Activated T-helper 17 cell treated with anti-CD3 and anti-CD28 coated beads, Interleukin-2, amount 50 U/mL, for 72 hours (primary cell): ENCODE measurements at places on chromosomes 5 and 9.

DNA sequence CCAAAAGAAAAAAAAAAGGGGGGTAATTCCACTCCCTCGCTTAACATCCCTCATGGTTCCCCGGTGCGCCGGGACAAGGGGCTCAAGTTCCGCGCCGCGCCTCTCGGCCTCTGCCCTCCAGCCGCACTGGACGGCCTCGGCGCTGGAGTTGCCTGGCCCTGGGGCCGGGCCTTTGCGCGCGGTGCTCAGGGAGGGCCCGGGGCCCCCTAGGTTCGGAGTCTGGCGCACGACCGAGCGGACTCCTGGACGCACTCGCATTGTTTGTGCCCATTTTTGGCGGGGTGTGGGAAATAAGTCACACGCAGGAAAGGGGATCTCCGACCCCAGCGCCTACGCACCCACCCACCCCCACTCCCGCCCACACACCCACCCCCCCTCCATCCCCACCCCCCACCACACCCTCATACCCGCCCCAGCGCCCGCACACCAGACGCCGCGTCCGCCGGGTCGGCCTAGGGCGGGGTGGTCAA lies 381 bp downstream of the MED22 start:
- ATAC-seq: peak; percentile 54

DNA sequence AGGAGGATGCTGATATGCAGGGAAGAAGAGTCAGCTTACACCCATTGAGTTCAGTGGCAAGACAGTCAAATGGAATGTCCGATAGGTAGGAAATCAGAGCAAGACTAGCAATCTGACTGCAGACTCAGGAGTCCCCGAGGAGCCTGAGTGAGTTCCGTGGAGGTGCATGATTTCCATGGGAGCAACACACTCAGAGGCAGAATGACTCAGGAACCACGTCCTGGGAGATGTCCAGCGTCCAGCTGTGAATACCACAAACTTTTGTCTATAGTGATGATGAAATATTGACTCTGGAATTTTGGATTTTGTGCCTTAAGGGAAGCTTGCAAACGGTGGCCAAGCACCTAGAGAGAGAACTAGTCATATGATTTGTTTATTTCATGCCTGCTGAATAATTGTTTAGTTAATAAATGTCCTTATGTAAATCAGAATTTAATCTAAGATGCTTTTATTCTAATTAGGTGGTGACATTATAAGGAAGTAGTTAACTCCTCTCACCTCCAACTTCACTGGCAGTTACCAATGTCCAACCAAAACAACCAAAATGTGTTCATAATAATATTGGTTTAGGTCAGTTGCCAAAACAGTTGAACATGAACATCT lies 100.4 kb downstream of the PDE4D start:
- no peak for ATAC-seq

DNA sequence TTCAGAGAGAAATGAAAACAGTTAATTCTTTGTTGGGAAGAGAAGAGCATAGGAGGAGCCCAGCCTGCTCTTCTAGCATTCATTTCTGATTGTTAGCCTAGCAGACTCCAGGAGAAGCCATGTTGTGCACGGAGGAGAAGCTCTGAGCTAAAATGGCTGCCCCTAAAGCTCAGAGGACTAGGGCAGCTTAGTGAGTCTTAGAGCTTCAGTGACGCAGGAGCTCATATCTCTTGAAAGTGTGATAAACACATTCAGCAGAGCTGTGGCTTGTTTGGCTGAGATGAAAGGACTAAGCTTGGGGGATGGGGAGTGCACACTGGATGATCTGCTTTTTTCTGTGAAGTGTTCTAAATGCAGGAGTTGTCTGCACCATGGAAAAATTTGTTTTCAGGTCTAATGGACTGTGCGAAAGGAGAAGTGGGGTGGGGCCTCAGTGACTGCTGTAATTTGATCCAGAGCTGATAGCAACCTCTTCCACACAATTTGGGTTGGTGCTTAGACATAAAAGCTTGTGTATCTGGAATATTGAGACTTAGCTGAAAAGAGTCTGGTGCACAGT lies 58.5 kb downstream of the ZNF462 start:
- peak; percentile 29 for ATAC-seq

- ATAC-seq: peak; percentile 23
Observed at GRCh38 chr9:110808599-110808980, 140.0 kb downstream of the MUSK start.

DNA sequence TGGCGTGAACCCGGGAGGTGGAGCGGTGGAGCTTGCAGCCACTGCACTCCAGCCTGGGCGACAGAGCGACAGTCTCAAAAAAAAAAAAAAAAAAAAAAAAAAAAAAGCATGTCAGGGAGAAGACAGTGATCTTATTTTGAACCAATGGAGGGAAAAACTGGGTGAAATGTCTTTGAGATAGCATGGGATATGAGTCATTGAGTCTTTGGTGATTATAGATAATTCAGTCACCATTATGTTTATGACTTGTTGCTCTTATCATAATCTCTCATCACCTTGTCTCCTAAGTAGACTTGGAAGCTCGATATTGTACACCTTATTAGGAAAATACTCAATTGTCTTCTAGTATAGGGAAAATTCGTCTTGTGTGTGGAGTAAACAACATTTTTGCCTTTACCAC lies 55.1 kb upstream of the KDM4C start:
- ATAC-seq: peak; percentile 32

DNA sequence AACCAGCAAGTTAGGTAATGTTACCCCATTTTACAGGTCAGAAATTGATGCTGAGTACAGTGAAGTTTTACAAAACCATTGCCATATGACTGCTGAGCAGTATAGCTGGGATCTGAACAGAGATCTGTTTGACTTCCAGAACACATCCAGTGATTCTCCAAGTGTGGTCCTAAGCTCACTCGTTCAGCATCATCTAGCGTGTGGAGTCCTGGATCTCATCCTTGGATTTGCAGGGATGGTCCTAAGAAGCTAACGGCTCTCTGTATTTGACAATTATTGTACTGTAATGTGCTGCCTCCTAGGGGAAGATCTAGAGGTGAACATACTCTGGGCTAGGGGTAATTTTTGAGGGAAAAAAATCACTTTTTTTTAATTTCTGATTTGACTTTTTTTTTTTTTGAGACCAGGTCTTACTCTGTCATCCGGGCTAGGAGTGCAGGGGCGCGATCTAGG lies 1.4 kb downstream of the SLC26A2 start:
- ATAC-seq: no peak

DNA sequence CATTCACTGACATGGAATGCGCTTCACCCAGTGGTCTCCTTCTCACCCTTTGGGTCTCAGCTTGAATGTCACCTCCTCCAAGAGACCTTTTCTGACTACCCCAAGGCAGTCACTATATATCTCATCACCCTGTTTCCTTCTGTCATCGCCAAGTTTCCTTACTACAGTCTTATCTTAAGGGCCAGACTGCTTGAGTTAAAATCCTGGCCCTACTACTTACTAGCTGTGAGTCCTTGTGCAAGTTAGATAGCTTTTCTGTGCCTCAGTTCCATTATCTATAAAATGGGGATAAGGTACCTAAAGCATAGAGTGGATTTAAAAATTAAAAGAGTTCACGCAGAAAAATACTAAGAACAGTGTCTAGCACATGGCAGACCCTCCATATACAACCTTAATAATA lies 132.4 kb downstream of the GABBR2 start:
- ATAC-seq: no peak

DNA sequence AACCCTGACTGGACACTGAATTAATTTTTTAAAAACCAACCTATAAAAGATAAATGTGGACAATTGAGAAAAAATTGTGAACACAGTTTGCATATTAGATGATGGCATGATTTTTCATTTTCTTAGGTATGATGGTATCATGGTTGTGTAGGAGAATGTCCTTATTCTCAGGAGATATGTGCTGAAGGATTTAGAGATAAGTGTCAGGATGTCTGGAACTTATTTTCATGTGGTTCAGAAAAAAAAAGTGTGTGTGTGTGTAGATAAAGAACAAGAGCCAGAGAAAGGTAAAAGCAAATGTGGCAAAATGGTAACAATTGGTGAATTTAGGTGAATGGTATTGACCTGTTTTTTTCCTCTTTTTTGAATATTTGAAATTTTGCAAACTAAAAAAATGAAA lies 4.0 kb downstream of the GNPDA1 start:
- ATAC-seq: no peak

DNA sequence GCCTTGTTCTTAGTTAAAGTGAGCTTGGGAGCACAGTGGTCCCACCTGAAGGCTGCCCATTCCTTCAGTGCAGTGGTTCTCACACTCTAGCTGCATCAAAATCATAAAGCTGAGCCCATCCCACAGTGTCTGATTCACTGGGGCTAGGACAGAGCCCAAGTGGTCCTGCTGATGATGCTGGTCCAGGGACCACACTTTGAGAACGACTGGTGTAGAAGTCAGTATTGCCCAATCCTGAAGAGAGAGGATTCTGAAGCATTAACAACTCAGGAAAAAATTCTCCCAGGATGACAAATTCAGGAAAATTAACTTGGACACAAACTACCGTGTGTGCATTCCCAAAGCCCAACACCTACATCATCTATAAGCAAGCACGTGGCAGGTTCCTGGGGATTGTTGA lies 176.2 kb downstream of the GABBR2 start:
- ATAC-seq: no peak

DNA sequence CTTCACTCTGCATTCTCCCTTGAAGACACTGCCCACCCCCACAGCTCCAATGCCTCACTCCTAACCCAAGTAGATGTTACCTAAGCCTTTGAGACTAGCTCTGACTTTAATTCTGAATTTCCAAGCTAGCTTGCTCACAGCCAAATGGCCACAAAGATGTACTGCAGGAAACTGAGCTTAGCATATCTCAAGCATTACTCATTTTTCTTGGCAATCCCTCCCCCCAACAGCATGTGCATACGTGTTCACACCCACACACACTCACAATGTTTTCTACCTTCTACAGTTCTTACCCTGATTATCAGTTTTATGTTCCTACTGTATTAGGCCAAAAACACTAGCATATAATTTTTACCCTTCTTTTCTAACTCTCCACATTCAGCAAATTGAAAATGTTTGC lies 13.7 kb upstream of the GRIA1 start:
- no peak for ATAC-seq

GRCh38 chr9:32589083-32589723 lies 16.2 kb upstream of the NDUFB6 start:
- no peak for ATAC-seq

- ATAC-seq: no peak
Observed at GRCh38 chr9:129781981-129782380, 21.0 kb upstream of the TOR1B start.

GRCh38 chr9:116499986-116500871 lies 186.9 kb upstream of the TRIM32 start:
- ATAC-seq: no peak

DNA sequence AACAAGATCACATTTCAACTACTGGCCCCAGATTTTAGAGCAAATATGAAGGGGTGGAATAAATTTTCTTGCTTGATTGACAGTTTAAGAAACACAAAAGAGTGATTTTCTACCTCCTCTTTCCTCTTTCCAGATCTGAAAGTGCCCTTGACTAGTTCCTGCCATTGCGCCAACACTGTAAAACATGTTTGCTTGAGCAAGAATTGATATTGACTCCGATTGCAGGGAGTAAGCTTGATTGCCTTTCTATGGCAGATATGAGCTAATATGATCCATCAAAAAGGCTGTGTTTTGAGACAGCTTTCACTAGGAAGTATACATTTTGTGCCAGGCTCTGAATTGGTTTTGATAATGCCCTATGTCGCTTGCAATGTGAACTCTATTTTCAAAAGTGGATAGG lies 508.8 kb downstream of the SEMA5A start:
- no peak for ATAC-seq

- ATAC-seq: no peak
Observed at GRCh38 chr9:12414514-12414913, 278.7 kb upstream of the TYRP1 start.

DNA sequence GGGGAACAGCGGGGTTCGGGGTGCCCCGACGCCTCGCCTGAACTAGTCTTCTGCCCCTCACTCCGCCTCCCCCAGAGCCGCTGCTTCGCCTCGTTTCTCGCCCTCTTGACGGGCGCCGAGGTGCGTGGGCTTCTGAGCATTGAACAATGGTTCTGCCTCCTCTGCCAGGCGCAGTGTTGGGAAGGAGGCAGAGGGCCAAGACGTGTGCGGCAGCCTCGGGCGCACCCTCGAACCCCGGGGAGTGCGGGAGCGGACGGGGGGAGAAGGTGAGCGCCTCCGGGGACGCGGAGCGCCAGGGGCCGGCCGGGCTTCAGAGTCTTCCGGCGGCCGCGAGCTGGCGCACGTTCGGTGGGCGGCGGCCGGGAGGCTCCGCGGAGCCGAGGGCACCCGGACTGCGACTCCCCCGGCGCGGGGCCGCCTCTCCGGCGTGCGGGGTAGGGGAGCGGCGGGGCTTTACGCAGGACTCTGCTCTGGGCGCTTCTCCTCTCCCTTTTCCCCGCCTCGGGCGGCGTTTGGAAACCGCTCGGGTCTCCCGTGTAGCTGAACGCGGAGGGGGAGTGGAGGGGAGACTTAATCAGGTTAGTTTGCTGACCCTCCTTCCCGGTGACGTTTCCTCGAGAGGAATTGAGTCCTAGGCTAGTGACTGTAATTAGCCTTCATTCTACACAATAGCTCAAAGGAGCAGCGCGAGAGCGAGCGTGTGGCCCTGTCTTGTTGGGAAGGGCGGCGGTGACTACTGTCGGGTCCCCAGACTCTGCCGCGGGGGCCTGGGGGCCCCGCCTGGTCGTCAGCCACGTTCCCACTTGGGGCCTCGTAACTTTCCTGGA lies 1.1 kb downstream of the VLDLR start:
- ATAC-seq: peak; percentile 24

DNA sequence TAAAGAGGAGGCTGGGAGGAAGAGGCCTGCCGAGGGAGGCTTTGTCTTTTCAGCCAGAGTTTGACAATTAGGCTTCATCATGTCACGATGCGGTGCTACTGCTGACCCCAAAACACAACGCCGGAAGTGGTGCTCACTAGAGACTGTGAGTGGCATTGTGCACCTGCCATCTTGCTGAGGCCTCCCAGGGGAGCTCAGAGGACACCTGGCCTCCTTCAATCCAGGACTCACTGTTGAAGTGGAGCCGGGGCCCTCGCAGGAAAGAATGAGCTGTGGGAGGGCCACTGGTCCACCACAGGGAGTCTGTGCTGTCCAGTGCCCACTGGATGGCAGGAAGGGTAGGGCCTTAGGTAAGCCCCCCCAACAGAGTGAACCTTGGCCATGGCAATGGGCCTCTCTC lies 12.7 kb upstream of the SLC25A48 start:
- ATAC-seq: no peak

DNA sequence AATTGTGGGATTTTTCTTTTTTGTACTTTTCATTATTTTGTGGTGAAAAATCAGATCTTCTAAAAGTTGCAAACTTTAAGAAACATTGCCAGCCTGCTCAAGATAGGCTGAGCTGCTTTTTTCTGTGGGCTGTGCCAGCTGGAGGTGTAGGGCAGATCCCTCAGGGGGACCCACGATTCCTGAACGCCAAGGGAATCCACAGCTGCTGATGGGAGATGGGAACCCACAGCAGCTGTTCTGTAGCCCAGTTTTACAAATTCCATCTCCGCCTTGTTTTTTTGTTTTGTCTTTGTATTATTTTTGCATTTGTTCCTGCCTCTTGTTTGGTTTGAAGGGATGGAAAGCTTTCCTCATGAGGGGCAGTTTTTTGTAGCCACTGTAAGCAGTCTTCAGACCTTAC lies 91.0 kb downstream of the WWC1 start:
- no peak for ATAC-seq
